ENCODE measurements at places on chromosomes 2 and 18. TPM values are rescaled to one million over a fixed set of nuclear protein-coding genes. Genes with fewer than 3 reads are reported as not detected.

- no peak for DNase-seq
Measured at GRCh38 chr18:6874315-6874714, 144.8 kb downstream of the ARHGAP28 start.

The FAM161A gene
- total RNA-seq: 3.9 TPM

DNA sequence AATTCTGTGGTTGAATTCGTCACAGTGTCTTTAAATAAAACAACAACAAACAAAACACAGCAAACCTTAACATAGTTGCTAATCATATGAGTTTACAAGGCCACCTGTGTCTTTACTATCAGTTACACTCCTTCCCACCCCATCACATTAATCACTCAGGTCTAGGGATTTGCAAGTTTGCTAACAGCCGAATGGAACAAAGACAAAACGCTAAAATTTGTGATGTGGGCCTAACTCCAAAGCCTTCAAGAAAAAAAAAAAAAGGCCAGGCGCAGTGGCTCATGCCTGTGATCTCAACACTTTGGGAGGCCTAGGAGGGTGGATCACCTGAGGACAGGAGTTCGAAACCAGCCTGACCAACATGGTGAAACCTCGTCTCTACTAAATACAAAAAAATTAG lies 566 bp upstream of the POLI start:
- no peak for DNase-seq

The KCNS3 gene
- 17.8 TPM for total RNA-seq

- no peak for DNase-seq
Measured at GRCh38 chr18:11808001-11808855, 43.0 kb upstream of the CHMP1B start.

- DNase-seq: no peak
Measured at GRCh38 chr2:57973621-57974186, 72.9 kb upstream of the VRK2 start.

GRCh38 chr2:237260686-237261085 lies 153.3 kb downstream of the COL6A3 start:
- no peak for DNase-seq

The DSG1 gene
- 0.19 TPM for total RNA-seq

DNA sequence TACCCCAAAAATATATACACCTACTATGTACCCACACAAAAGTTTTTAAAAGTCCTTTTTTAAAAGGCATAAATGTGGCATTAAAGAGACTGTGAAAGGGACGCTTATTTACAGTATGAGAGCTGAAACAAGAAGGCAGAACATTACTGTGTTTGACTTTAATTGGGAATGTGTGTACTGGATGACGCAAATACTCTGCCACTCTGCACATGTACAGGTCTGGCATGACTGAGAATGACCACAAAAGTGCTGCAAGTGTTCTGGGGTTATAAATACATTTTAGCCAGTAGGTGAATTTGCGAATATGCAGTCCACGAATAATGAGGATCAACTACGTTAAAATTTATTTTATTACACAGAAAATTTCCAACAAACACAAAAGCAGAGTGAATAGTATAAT lies 11.4 kb downstream of the DARS1 start:
- DNase-seq: no peak

- DNase-seq: no peak
Measured at GRCh38 chr18:26460449-26461091, 87.8 kb downstream of the KCTD1 start.

The CTAGE1 gene
- not detected for total RNA-seq

DNA sequence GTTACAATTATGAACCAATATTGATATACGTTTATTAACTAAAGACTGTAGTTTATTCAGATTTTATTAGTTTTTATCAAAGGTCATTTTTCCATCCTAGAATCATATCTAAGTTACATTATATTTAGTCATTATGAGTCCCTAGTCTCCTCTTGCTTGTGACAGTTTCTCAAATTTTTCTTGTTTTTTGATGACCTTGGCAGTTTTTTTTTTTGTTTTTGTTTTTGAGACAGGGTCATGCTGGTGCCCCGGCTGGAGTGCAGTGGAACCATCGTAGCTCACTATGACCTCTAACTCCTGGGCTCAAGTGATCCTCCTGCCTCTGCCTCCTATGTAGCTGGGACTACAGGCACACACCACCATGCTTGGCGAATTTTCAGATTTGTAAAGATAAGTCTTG lies 18.3 kb upstream of the SLC39A10 start:
- DNase-seq: no peak

DNA sequence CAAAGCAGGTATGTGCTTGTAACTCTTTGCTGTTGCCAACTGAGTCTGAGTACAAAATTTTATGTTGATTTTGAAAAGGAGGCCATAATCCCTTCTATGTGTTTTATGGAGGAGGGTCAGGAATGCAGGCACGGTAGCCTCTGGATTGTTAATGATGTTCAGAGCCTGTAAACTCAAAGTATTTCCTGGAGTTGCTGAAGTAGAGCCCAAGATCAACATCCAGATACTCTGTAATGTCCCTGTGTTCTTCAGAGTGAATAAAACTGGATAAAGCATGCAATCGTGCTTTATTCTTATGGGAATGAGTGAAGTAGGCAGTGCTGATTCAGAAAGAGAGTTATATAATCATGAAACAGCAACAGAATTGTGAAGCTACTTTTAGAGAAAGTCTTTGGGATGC lies 61.8 kb upstream of the CHRNA1 start:
- DNase-seq: no peak

- DNase-seq: no peak
Measured at GRCh38 chr2:199679883-199680282, 171.1 kb downstream of the FTCDNL1 start.

GRCh38 chr2:66534461-66534860 lies 99.5 kb downstream of the MEIS1 start:
- DNase-seq: no peak

The RAB17 gene
- total RNA-seq: not detected

- no peak for DNase-seq
Measured at GRCh38 chr2:27492557-27492956, 2.4 kb downstream of the FNDC4 start.

The CHST9 gene
- not detected for total RNA-seq

The MATN3 gene
- total RNA-seq: 9.1 TPM

- no peak for DNase-seq
Measured at GRCh38 chr2:133484784-133485183, 83.5 kb downstream of the NCKAP5 start.

GRCh38 chr18:73683409-73684238 lies 464.0 kb downstream of the FBXO15 start:
- no peak for DNase-seq

DNA sequence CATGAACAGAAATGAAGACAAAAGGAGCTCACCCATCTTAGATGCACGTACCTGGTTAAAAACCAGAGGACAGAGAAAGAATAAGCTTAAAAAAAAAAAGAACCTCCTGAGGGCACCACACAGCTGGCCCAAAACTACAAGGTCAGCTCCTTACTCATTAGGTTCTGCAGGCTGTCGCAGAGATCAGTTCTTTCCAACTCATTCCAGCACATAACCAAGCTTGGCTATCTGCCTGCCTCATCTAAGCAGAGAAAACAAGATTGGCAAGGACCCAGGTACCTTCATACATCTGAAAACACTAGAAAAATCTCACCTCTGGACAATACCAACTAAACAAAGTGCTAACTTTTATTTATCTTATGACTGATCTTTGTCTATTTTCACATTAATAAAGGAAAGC lies 89.9 kb downstream of the NOL10 start:
- no peak for DNase-seq

- no peak for DNase-seq
Measured at GRCh38 chr2:37143974-37144373, 12.8 kb downstream of the EIF2AK2 start.

The APCDD1 gene
- 156 TPM for total RNA-seq

The TYW5 gene
- 8.8 TPM for total RNA-seq

GRCh38 chr18:52936931-52937330 lies 596.9 kb downstream of the DCC start:
- no peak for DNase-seq

The MAP3K19 gene
- not detected for total RNA-seq

- DNase-seq: no peak
Measured at GRCh38 chr18:63961435-63961980, 8.4 kb upstream of the SERPINB8 start.

DNA sequence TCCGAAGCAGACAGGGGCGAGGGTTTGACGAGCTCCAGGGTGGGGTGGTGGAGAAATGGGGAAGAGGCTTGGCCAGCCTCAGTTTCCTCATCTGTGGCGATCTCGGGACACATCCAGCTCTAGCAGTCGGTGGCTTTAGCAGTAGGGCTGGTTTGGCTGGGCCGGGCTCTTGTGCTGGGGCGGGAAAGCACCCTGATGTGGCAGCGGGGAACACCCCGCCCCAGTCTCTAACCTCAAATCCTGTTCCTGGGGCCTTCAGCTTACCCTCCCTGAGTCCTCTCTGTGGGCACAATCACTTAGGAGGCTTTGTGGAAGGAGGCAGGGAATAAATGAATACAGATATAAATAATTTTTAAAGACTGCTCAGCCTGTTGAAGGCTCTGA lies 26.5 kb upstream of the MCFD2 start:
- no peak for DNase-seq

DNA sequence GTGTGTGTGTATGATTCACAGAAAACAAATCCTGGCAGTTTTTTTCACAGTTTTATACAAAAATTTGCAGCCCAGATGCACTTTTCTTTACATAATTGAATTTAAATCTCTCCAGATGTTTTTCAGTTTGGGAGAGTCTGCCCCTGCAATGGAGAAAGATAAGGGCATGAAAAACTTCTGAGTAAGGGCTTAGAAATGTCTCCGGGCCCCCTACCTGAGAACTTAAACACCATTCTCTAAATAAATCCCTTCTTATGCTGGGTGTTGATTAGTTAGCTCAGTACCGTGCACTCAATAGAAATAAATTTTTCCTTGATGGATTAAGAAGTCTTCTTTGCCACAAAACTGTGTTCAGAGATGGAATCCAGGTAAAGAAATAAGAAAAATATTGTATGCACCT lies 64.5 kb downstream of the DPP4 start:
- no peak for DNase-seq

The CCDC102B gene
- 15.0 TPM for total RNA-seq

DNA sequence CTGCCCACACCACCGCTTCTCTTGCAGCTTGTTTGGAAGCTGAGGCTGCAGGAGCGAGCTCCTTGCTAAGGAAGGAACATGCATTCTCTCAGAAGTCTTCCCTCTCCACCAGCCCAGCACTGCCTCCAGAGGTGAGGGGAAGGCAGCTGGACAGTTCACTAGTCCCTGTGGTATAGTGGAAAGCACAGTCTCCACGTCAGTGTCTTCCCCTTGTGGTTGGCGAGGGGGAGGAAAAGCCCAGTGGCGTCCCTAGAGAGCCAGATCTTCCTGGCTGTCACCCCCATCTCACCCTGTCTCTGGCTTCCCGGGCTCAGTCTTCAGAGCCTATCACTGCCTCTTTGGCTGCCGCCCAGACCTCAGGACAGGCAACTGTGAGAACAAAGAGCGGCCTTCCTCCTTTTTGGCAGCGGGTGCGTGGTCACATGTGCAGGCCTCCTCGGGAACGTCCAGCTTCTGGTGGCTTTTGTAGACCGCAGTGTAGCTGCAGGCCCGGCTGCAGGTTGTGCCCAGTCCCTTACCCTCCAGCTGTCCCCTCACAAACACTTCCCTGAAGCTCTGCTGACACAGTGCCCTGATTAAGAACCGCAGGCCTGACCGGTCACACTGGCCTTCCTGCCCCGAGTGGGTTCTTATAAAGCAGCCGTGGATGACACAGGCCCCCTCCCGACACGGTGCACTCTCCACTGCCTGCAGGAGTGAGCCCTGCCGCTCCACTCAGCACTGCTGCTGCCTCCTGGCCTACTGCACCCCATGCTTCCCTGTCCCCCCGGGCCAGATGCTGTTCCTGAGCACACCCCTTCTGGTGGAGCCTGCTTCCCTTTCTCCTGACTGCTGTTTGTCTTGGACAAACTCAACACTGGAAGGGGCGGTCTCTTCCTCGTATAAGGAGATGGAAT lies 90.9 kb downstream of the RNF144A start:
- DNase-seq: no peak

- no peak for DNase-seq
Measured at GRCh38 chr2:43993437-43993836, 2.4 kb downstream of the LRPPRC start.

DNA sequence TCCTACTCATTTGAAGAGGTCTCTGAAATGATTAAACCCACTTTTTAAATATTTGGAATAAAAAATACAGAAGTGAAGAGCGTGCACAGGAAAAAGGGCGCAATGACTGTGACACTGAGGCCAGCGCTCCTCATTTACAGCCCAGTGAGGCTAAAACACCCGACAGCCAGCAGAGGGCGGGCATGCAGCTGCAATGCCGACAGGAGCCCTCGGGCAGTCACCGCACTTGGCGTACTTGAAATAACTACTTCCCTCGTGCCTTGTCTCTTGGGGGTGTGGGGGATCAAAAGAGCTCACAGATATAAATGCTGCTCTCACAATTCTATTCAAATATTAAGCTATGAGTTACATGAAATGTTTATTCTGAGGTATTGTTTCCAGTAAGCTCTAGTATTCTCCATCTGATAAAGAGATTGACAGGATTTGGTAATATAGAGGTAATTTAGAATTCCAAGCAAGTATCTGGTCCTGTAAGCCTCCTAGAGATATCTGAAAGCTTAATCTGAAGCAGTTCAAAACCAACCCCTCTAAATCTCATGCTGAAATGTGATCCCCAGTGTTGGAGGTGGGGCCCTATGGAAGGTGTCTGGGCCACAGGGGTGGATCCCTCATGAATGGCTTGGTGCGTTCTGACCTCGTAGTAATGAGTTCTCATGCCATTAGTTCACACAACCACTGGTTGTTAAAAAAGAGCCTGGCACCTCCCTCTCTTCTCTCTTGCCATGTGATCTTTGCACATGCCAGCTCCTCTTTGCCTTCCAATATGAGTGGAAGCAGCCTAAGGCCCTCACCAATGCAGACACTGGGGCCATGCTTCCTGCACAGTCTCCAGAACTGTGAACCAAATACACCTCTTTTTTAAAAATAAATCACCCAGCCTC lies 93.6 kb downstream of the ZAP70 start:
- peak; percentile 65 for DNase-seq

- DNase-seq: no peak
Measured at GRCh38 chr2:19796035-19796695, 105.6 kb downstream of the TTC32 start.

Data from omental fat pad (tissue), 4 donors.